ENCODE measurements at places on chromosomes 2 and 18. TPM values are rescaled to one million over a fixed set of nuclear protein-coding genes. Genes with fewer than 3 reads are reported as not detected.

CEBPZOS gene
- 15.9 TPM for total RNA-seq

SLC38A11 gene
- not detected for total RNA-seq

CAVIN2 gene
- 3.2 TPM for total RNA-seq

RIT2 gene
- total RNA-seq = not detected

NT5DC4 gene
- not detected for total RNA-seq

MSTN gene
- not detected for total RNA-seq

ANO7 gene
- total RNA-seq = 1.1 TPM

SULT1C4 gene
- total RNA-seq = not detected

PIKFYVE gene
- 21.2 TPM for total RNA-seq

STAT4 gene
- total RNA-seq = not detected

DSG3 gene
- total RNA-seq = not detected

IMP4 gene
- total RNA-seq = 100 TPM

DSG2 gene
- not detected for total RNA-seq

HTR2B gene
- total RNA-seq = 5.4 TPM

MXD1 gene
- total RNA-seq = 5.2 TPM

TBC1D8 gene
- 2.3 TPM for total RNA-seq

TEKT4 gene
- not detected for total RNA-seq

CXCR4 gene
- total RNA-seq = not detected

COX7A2L gene
- 299 TPM for total RNA-seq

RTP5 gene
- not detected for total RNA-seq

ANKRD30B gene
- total RNA-seq = not detected

SGPP2 gene
- total RNA-seq = not detected

ABCG5 gene
- not detected for total RNA-seq

LOXHD1 gene
- not detected for total RNA-seq

CRYGC gene
- 9.0 TPM for total RNA-seq

ZNF385B gene
- total RNA-seq = not detected

NLRC4 gene
- not detected for total RNA-seq

AGXT gene
- not detected for total RNA-seq

ATF2 gene
- 27.0 TPM for total RNA-seq

TMEM247 gene
- total RNA-seq = not detected

SCYGR4 gene
- total RNA-seq = not detected

IL36G gene
- total RNA-seq = not detected

PPP3R1 gene
- total RNA-seq = 41.7 TPM

LRP1B gene
- not detected for total RNA-seq

RPE gene
- total RNA-seq = 37.1 TPM

PSMG2 gene
- 106 TPM for total RNA-seq

DNAH7 gene
- 0.06 TPM for total RNA-seq

CDH2 gene
- total RNA-seq = not detected

FBXO36 gene
- total RNA-seq = 5.0 TPM

TSGA10 gene
- total RNA-seq = 1.8 TPM

Measured in G401 (cell line).